ENCODE measurements at places on chromosomes 4 and X. TPM values are rescaled to one million over a fixed set of nuclear protein-coding genes. Genes with fewer than 3 reads are reported as not detected.

DNA sequence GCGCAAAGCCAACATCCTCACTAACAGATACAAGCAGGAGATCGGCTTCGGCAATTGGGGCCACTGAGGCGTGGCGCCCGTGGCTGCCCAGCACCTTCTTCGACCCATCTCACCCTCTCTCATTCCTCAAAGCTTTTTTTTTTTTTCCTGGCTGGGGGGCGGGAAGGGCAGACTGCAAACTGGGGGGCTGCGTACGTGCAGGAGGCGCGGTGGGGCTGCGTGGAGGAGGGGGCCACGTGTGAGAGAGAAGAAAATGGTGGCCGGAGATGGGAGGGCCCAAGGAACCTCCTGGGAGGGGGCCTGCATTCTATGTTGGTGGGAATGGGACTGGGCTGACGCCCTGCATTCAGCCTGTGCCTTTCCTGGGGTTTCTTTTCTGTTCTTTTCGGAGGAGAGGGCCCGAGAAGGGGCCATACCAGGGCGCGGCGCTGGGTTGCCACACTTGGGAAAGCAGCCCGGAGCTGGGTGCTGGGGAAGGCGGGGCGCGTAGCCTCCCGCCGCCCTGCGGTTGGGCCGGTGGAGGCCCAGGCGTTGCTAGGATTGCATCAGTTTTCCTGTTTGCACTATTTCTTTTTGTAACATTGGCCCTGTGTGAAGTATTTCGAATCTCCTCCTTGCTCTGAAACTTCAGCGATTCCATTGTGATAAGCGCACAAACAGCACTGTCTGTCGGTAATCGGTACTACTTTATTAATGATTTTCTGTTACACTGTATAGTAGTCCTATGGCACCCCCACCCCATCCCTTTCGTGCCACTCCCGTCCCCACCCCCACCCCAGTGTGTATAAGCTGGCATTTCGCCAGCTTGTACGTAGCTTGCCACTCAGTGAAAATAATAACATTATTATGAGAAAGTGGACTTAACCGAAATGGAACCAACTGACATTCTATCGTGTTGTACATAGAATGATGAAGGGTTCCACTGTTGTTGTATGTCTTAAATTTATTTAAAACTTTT, 4.5 kb downstream of the MID1IP1 start:
- H3K4me1 ChIP-seq: peaks cover 14% of the 10 kb centered on the region
- peak overlapping the region; percentile 81 for H3K4me3 ChIP-seq
- peak; percentile 71 for DNase-seq
- no peaks in the 10 kb centered on the region for H3K36me3 ChIP-seq

DNA sequence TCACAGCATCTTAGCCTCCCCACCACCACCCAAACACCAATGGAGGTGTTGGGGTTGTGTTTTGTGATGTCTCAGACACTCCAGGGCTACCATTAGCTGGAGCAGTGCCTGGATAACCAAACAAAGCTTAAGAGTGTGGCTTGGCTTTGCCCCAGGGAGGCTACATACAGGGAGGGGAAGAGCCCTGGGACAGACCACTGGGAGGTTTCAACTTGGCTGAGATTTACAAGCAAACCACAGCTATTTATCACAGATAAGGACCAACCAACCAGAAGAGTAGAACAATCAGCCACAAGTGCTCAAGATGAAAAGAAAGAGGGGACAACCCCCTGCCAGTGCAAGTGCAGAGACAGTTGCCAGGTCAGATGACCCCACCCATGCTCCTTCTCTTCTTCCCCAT, 24.1 kb downstream of the SOX3 start:
- H3K4me3 ChIP-seq: no peak overlapping the region
- H3K36me3 ChIP-seq: no peaks in the 10 kb centered on the region
- H3K27ac ChIP-seq: no peak overlapping the region
- DNase-seq: no peak

GRCh38 chr4:42359711-42360110, 37.6 kb upstream of the SHISA3 start:
- no peaks in the 10 kb centered on the region for H3K4me1 ChIP-seq
- no peaks in the 10 kb centered on the region for H3K27me3 ChIP-seq
- H3K4me3 ChIP-seq: no peak overlapping the region
- no peaks in the 10 kb centered on the region for H3K36me3 ChIP-seq

Gene MAOA
- total RNA-seq: 0.74 TPM

DNA sequence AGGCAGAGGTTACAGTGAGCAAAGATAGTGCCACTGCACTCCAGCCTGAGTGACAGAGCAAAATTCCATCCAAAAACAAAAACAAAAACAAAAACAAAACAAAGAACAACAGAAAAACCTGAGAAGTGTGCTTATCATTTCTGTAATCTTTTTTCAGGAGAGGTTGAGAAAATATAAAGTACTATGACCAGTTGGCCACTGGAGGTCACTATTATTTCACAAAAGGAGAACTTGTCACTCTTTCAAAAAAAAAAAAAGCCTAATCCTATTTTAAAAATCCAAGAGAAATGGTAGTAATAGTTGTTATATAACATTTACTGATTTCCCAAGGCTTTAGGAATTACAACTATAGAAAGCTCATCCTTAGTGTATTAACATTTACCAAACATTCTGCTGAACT, 24.9 kb upstream of the RNF150 start:
- H3K4me3 ChIP-seq: no peak overlapping the region
- no peak overlapping the region for H3K27ac ChIP-seq
- H3K36me3 ChIP-seq: no peaks in the 10 kb centered on the region

- H3K27ac ChIP-seq: no peak overlapping the region
- no peaks in the 10 kb centered on the region for H3K36me3 ChIP-seq
- DNase-seq: no peak
- no peaks in the 10 kb centered on the region for H3K27me3 ChIP-seq
These were observed 109.9 kb downstream of the WDFY3 start for GRCh38 chr4:84856468-84857049.

GRCh38 chrX:23616361-23616760, 50.9 kb upstream of the PRDX4 start:
- no peaks in the 10 kb centered on the region for H3K36me3 ChIP-seq
- H3K27ac ChIP-seq: no peak overlapping the region
- H3K4me3 ChIP-seq: no peak overlapping the region
- H3K4me1 ChIP-seq: no peaks in the 10 kb centered on the region
- no peak for DNase-seq

Gene PNMA6A
- not detected for total RNA-seq

GRCh38 chr4:27198246-27198645, 337.6 kb downstream of the STIM2 start:
- H3K27ac ChIP-seq: no peak overlapping the region
- no peaks in the 10 kb centered on the region for H3K27me3 ChIP-seq
- no peaks in the 10 kb centered on the region for H3K36me3 ChIP-seq
- H3K4me1 ChIP-seq: 0 out of 2 replicates have a peak, but pooled peaks cover 4% of the 10 kb centered on the region
- DNase-seq: no peak

Gene SLC25A4
- total RNA-seq: 24.6 TPM

Gene PRSS12
- 1.6 TPM for total RNA-seq

Gene VSIG1
- not detected for total RNA-seq

DNA sequence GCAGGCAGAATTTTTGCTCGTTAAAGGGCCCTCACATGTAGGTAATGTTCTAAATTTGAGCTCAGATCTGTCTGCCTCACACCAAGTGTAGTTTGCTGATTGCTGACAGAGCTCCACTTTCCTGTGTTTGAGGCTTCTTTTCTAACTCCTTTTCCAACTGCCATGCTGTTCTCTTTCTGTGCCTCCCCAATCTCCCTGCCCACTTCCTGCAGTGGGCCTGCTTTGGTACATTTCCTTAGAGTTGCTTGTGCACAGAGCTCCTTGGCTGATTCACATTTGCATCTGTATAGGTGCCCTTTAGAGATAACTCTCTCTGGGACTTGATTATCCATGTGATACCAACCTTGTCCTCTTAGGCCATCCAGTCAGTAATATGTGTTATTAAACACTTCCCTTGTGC, 4.5 kb downstream of the MED28 start:
- H3K27me3 ChIP-seq: no peaks in the 10 kb centered on the region
- peaks cover 7% of the 10 kb centered on the region for H3K4me1 ChIP-seq
- no peak for DNase-seq
- peaks cover 3% of the 10 kb centered on the region for H3K36me3 ChIP-seq

DNA sequence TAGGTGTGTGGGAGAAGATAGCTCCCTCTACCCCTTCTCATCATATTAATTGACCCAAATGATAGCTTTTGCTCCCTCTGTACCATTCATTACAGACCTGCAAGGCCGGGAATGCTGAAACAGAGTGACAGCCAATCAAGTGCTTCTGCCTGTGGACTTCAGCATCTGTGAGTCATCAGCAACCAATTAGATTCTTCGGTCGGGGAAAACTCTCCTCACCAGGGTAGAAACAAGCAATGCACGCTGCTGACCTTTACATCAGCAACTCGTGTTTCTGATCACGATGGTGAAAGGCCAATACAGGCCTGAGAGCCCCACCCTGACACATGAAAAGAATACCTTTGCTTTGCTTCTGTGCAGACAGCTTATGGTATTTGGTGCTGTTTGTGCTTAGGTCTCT, 347.2 kb upstream of the DDX53 start:
- DNase-seq: peak; percentile 68
- H3K4me1 ChIP-seq: no peaks in the 10 kb centered on the region
- H3K27ac ChIP-seq: no peak overlapping the region
- no peak overlapping the region for H3K4me3 ChIP-seq
- H3K36me3 ChIP-seq: no peaks in the 10 kb centered on the region

DNA sequence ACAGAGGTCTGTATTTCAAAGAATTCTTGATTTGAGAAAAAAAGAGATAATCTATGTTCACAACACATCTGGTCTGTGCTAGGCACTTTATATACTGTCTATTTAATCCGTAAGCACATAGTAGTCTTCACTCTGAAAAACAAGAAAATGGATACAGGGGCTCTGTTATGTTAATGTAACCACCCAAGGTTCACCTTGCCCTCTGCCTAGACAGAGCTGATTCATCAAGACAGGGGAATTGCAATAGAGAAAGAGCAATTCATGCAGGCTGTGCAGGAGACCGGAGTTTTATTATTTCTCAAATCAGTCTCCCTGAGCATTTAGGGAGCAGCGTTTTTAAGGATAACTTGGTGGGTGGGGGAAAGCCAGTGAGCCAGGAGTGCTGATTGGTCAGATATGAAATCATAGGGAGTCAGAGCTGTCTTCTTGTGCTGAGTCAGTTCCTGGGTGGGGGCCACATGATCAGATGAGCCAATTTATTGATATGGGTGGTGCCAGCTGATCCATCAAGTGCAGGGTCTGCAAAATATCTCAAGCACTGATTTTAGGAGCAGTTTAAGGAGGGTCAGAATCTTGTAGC, 92.9 kb upstream of the TNIP3 start:
- no peaks in the 10 kb centered on the region for H3K27me3 ChIP-seq
- DNase-seq: no peak
- no peaks in the 10 kb centered on the region for H3K36me3 ChIP-seq
- H3K27ac ChIP-seq: no peak overlapping the region
- H3K4me1 ChIP-seq: peaks cover 4% of the 10 kb centered on the region
- no peak overlapping the region for H3K4me3 ChIP-seq

GRCh38 chrX:30665471-30665870, 12.2 kb downstream of the GK start:
- no peaks in the 10 kb centered on the region for H3K4me1 ChIP-seq
- H3K4me3 ChIP-seq: no peak overlapping the region
- no peaks in the 10 kb centered on the region for H3K27me3 ChIP-seq
- no peak overlapping the region for H3K27ac ChIP-seq

Gene ZNF630
- total RNA-seq: 2.7 TPM

Gene MEPE
- not detected for total RNA-seq

DNA sequence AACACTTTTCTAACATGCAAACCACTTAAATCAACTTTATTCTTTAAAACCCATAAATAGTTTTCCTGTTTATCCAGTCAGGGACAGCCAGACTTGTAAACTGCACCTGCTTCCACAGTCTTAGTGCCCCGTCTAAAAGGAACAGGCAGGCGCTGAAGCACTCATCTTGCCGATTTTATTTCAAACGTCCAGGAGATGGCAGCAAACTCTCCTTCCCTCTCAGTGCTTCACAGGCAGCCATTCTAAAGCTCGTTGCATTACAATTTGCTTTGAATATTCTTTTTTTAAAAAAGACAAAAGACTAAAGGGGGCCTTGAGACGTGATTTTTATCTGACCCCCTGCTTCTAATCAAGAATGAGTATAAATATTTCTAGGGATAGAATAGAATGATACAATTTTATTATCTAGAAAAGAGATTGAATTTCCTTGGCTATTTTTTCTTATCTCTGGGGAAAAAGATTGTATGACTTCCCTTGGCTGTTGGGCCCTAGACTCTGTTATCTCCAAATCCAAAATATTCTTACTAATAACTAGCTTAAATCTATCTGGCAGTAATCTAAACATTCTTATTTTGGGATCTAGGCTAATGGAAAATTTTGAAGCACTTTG, 93.6 kb upstream of the MYOZ2 start:
- DNase-seq: peak; percentile 78
- no peak overlapping the region for H3K27ac ChIP-seq
- H3K27me3 ChIP-seq: no peaks in the 10 kb centered on the region
- no peak overlapping the region for H3K4me3 ChIP-seq
- peaks cover 10% of the 10 kb centered on the region for H3K4me1 ChIP-seq

Gene ANXA10
- not detected for total RNA-seq

Gene TBC1D9
- 13.6 TPM for total RNA-seq

Data from Caco-2 (cell line).